Pulmonary artery endothelial cell (primary cell): ENCODE measurements at places on chromosomes 12 and 14.

- no peak for DNase-seq
Observed at GRCh38 chr12:124184456-124184855, 110.4 kb upstream of the RFLNA start.

- DNase-seq = no peak
Observed at GRCh38 chr12:81468206-81468605, 290.9 kb downstream of the PPFIA2 start.

GRCh38 chr14:63512861-63513260 lies 30.3 kb downstream of the PPP2R5E start:
- no peak for DNase-seq

DNA sequence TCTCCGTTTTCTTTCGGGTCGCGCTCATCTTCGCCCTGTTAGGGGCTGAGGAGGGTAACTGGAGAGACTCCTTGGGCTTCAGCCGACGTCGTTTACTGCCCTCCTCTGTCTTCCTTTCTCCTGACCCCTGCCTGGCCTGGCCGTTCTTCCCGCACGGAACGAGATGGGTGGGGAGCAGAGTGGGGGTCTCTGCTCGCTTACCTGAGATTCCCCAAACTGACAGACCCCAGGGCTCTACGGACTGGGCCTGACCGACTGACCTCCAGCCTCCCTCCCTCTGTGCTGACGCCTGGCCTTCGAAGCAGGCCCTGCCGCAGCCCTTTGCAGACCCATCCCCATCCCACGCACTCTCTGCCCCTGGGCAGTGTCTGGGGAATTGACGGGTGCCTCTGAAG lies 439 bp downstream of the GOLGA5 start:
- DNase-seq = no peak

DNA sequence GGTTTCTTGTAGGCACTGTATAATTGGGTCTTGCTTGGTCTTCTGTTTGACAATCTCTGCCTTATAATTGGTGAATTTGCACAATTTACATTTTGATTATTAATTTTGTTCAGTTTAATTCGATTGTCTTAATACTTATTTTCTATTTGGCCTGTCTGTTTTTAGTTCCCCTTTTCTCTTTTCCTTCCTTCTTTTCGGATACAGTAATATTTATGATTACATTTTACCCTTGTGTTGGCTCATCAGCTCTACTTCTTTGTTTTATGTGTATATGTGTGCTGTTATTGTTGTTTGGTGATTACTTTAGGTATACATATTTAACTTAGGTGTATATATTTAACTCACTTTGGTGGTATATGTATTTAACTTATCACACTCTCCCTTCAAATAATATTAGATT lies 12.8 kb upstream of the BEGAIN start:
- no peak for DNase-seq

- DNase-seq = no peak
Observed at GRCh38 chr12:43294916-43295315, 257.1 kb downstream of the ADAMTS20 start.

DNA sequence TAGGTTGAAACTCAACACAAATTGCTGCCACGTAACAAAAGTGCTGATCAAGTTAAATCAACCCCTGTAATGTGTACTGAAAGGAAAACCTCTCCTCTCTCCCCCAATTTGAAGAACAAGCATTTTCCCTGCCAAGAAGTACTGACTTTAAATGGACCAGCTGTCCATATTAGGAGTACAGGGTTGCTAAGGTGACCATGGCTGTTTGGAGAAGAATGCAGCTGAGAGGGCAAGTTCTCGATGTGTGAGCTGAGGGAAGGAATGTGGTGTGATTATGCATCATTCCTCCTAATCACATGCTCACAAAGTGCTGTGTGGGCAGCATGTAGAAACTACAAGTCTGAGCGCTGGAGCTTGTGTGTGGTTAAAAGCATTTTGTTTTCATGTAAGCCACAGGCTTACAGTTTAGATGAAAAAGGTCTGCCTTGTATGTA lies 50.9 kb upstream of the CCT2 start:
- peak; percentile 77 for DNase-seq

- no peak for DNase-seq
Observed at GRCh38 chr14:38618514-38618913, 362.6 kb upstream of the CLEC14A start.

GRCh38 chr12:124175704-124176103 lies 119.2 kb upstream of the RFLNA start:
- no peak for DNase-seq

DNA sequence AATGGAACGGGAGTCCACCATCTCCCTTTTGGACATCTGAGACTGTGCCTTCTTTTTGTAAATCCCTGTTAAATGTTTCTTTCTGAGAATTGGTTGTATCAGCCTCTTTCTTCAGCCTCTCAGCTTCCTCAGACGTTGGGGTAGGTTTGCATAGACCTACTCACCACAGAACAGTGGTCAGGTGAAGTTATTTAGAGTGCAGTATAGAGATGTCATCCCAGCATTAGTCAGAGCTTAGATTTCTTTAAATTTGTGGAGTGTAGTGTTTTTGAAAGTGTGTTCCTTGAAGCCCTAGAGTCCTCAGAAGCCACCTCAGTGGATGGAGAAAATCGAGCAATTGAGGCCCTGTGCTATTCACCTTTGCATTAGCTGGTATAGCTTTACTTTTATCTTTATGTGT lies 8.9 kb upstream of the EEA1 start:
- no peak for DNase-seq

DNA sequence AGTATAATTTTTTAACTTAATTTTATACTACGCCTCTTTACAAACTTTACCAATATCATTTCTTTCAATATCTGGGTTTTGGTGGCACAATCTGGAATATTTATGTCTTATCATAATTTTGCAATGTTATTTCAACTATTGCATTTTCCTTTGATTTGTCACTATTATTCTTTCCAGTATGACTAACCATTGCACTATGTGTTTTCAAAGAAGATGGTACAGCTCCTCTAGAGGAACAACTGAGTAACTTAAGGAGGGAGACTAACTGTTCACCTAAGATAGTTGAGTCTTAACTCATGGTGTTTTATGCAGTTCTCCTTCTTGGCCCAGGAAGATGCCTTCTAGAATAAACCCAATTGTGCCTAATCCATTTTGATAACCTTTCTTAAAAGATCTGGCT lies 60.5 kb upstream of the KIF21A start:
- DNase-seq = peak; percentile 7

- DNase-seq = no peak
Observed at GRCh38 chr14:70896981-70897380, 10.3 kb upstream of the PCNX1 start.

GRCh38 chr14:104109731-104110361 lies 24.3 kb downstream of the ASPG start:
- DNase-seq = no peak

- no peak for DNase-seq
Observed at GRCh38 chr12:131892711-131893604, 1.5 kb upstream of the ULK1 start.

DNA sequence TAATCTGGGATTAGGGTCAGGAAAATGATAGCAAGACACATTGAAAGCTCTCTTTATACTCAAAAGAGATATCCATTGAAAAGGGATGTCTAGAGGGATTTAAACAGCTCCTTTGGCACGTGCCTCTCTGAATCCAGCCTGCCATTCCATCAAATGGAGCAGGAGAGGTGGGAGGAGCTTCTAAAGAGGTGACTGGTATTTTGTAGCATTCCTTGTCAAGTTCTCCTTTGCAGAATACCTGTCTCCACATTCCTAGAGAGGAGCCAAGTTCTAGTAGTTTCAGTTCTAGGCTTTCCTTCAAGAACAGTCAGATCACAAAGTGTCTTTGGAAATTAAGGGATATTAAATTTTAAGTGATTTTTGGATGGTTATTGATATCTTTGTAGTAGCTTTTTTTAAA lies 25.4 kb upstream of the PLEKHD1 start:
- no peak for DNase-seq

GRCh38 chr12:56126732-56127239 lies 1.3 kb upstream of the ESYT1 start:
- DNase-seq = no peak

DNA sequence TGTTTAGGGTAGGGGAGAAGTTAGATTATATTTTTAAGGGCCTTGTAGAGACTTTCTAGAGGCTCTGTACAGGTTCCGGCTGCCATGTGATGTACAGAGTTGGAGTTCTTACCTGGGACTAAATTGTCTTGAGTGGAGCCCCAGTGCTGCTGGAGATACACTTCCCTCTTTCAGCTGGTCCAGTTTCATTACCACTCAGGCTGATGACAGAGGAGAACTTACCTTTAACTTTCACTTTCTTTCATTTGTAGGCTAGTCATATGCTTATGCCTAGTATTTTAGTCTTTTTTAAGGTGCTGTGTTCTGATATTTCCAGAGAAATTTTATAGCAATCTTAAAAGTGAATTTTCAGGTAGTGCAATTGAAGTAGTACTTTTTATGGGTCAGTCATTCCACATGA lies 117.3 kb downstream of the ERC1 start:
- DNase-seq = no peak

DNA sequence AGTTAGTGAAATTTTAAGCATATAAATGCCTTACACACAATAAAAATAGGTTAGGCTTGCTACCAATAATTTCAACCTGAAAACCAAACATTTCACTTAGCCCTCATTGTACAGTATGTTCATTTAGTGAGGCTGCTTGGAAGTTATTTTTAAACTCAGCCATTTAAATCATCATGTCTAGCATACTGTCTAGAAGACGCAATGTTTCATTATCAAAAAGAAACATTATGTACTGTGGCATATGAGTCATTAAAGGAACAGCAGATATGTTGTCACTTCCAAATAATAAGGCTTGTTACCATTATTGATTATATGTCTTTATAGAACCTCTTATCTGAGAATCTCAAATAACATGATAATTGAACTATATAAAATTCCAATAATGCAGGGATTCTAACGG lies 304.7 kb downstream of the RMST start:
- no peak for DNase-seq

DNA sequence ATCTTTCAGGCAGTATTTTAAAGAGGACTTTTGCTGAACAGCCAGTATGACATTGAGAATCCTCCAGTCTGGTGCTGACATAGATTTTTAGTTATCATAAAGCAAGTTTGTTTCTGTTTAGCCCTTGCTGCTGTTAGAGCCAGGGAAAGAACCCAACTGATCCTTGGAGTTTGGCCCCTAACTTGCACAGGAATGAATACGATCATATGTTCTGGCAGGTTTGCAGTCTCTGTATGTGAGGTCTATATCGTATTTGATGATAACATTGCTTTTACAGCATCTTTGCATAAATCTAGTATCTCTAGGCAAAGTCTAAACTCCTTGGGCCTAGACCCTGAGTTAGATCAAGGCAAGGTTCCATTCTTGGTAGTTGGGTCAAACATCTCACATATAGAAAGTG lies 4.3 kb upstream of the CCDC175 start:
- no peak for DNase-seq

DNA sequence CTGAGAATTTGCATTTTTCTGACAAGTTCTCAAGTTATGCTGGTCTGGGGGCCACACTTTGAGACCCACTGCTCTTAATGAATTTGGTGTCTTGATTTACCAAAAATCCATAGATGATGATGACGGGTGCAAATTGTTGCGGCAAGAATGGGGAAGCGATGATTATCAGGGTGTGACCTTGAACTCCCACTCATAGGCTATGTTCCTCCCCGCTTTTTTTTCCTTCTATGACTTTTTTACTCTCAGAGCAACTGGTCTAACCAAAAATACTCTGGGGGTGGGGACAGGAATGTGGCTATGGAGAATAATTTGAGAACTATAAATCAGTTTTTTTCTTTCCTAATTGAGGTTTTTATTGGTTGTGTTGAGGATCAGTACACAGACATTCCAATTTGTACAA lies 83.6 kb downstream of the PPFIBP1 start:
- no peak for DNase-seq

GRCh38 chr12:22858849-22859570 lies 234.0 kb downstream of the ETNK1 start:
- no peak for DNase-seq

- no peak for DNase-seq
Observed at GRCh38 chr14:93061380-93062012, 54.2 kb downstream of the ITPK1 start.

GRCh38 chr12:6280672-6281071 lies 29.8 kb upstream of the PLEKHG6 start:
- no peak for DNase-seq

GRCh38 chr14:52923902-52924575 lies 26.8 kb downstream of the FERMT2 start:
- DNase-seq = no peak

GRCh38 chr12:6916426-6917200 lies 2.2 kb downstream of the ENO2 start:
- DNase-seq = no peak

GRCh38 chr12:58416236-58416635 lies 474.9 kb downstream of the ATP23 start:
- DNase-seq = no peak

GRCh38 chr14:94771906-94772490 lies 2.1 kb upstream of the GSC start:
- DNase-seq = no peak

- no peak for DNase-seq
Observed at GRCh38 chr12:93007544-93007943, 78.4 kb upstream of the EEA1 start.

DNA sequence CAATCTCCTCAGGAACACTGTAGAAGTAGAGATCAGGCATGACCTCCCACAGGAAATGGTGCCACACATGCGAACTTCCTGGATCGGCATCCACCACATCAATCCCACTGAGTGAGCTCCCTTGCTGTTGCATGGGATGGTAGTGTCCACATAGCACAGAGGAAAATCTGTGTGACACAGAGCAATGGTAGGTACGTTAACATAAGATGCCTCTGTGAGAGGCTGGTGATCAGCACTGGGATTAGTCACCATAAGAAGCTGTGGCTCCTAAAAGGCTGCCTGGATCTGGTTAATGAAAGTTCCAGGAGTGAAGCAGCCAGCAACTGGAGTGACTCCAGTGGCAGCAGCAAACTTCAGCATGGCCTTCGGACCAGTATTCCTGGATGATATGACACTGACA lies 21.8 kb downstream of the WDHD1 start:
- DNase-seq = no peak

DNA sequence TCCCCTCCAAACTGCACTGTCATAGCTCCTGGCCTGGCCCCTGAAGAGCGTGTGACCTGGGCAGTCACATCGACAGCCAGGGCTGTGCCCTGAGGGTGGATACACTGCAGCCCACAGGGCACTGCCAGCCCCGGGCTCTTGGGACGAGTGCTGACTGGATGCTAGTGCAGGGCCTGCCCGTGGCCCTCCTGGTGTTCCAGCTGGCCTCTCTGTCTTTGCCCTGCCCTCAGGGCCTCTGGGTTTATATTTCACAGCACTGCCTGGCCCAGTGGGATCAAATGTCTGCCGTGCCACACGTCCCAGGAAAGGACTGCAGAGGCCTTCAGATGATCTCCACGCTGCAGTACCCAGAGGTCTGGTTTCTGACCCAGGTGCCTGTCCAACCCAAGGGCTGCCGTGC lies 10.1 kb upstream of the CCDC197 start:
- DNase-seq = no peak

DNA sequence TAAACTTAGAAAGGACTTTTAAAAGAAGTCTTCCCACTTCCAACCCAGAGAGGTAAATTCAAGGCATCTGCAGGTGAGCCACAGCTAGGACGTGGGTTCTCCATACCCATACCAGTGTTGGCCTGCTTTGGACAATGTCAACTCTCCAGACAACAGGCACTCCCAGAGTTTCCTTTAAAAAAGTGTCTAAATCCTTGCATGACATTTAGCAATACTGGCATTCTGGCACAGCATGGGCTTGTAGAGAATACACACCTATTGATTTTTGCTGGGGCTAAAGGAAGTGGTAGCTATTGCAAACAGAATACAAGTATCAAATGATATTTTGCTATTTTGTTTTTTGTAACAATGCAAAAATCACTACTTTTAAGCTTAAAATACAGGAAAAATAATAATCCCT lies 25.8 kb upstream of the DICER1 start:
- DNase-seq = no peak

GRCh38 chr12:117587631-117588287 lies 226.3 kb upstream of the NOS1 start:
- peak; percentile 13 for DNase-seq

GRCh38 chr14:95316821-95317220 lies 2.9 kb downstream of the CLMN start:
- DNase-seq = no peak
